Activated CD4-positive, alpha-beta T cell treated with anti-CD3 and anti-CD28 coated beads for 36 hours (primary cell): ENCODE measurements at places on chromosomes 5 and 9. TPM values are rescaled to one million over a fixed set of nuclear protein-coding genes. Genes with fewer than 3 reads are reported as not detected.

DNA sequence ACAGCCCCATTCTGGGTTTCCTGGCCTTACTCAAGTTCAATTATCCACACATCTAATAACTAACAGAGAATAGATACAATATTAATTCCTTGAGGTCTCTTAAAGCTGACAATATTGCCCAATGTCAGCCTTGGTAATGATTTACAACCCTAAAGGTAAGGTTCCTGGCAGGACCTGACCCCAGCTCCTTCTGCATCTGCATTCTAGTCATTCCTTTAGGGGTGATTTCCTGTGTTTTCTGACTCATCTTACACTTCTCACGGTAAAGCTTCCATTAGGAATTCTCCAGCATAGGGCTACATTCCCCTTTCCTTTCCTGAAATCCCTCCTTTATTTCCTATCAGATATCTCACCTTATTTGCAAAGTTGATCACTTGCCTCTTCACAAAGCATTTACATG lies 9.3 kb downstream of the HAVCR1 start:
- DNase-seq: no peak

DNA sequence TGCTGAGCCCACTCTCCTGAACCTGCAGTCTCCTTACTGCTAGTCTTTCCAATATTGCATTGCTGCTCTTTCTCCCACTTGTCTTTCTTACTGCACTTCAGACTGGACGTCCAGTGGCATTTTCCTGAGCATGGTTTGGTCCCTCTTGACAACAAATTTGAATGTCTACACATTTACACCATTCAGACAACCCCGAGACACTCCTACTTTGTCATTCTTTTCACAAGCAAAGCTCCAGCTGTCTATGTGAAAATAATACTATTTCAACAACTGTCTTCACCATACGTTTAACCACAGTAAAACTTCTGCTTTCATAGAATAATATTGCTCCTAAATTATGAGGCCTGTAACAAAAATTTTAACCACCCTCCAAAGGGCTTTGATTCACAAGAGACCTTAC lies 10.4 kb upstream of the APTX start:
- DNase-seq: no peak

DNA sequence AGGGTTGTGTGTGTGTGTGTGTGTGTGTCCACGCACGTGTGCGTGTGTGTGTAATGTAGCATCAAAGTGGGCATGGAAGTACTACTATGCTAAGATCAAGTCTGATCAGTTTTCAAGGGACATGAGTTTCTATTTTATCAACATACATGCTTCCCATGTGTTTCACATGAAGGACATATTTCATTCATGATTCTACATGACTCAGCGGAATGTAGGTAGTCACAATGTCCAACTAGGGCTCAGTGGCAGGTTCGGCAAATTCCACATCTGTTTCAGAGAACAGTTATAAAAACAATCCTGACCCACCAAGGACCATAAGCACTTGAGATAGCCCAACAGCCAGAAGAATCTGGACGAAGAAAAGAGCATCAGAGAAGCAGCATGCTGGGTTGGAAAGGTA lies 148.3 kb downstream of the SPOCK1 start:
- no peak for DNase-seq

DNA sequence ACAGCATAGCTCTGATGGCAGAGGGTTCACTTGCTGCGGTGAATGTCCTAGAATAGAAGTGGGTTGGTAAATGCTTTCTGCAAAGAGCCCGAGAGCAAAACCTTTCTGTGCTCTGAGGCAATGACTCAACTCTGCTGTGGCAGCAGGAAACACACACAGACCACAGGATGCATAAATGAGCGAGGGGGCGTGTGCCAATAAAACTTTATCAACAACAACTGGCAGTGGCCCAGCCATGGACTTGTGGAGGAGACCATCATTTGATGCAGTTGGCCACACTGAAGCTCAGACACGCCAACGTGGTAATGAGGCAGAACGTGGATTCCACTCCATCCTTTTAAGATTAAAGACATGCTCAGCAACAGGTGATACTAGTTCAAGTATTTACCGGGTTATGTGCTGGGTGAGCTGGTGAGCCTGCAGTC lies 6.8 kb downstream of the MRPL36 start:
- DNase-seq: peak; percentile 88

DNA sequence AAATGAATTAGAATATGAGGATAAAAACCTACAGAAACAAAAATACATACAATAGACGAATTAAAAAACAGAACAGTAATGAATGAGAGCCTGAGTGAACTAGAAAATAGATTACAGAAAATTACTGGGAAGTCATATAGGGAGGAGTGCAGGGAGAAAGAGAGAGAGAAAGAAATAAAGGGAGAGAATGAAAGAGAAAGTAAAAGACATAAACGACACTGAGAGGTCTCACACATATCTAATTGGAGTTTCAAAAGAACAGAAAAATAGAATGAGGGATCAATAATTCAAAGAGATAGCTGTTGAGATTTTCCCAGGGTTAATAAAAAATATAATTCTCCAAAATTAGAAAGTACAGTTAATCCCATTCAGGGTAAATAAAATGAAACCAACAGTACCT lies 156.4 kb upstream of the FTMT start:
- DNase-seq: no peak

GRCh38 chr9:127776195-127776923 lies 2.1 kb downstream of the SH2D3C start:
- DNase-seq: peak; percentile 86

DNA sequence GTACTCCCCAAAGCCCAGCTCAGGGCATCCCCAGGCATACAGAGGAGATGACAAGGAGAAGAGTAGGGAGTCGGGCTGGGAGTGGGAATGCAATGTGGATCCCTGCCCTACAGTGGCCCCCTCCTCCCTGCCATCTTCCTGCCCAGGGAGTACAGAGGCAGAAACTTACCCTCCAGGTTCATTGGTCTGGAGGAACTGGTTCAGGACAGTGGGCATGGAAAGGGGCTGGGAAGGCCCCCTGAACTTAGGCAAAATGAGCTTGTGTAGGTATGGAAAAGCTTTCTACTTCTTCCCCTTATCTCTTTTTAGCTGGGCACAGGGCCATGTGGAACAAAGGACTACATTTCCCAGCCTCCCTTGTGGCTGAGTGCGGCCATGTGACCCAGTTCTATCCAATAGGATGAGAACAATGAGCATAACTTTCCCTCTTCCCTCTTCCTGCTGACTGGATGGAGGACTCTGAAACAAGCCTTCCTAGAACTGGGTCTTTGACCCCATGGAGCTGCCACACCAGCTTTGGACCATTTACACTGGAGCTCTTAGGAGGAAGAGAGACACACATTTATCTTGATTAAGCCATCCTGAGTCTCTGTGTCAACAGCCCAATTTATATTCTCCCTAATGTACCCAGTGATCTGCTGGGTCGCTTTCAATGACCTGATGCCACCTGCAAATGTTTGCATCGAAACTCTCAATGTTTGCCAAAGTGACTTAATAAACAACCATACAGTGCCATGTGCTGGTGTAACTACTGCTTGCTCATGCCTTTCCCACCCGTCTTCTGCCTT lies 25.0 kb upstream of the HMCN2 start:
- peak; percentile 64 for DNase-seq

Gene RPL37
- total RNA-seq: 1,951 TPM

- no peak for DNase-seq
These were observed 1048.7 kb upstream of the NUDT12 start for GRCh38 chr5:104611135-104611767.

DNA sequence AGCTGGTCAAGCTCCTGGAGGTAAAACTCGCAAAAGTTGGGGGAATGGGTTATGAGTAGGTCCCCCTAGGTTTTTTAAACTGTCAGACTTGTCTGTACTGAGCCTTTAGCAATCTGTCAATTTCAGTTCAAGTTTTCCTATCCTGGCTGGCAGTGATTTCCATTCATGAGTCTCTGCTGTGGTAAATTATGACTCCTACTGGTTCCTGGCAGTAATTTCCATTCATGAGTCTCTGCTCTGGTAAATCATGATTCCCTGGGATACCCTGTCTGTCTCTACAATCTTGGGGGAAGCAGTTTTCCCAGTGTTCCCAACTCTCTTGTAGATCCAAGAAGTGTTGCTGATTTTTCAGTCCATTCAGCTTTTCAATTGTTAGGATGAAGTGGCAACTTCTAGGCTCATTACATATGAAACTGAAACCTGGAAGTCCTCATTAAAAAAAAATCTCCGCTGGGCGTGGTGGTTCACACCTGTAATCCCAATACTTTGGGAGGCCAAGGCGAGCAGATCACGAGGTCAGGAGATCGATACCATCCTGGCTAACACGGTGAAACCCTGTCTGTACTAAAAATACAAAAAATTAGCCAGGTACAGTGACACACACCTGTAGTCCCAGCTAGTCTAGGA lies 91.3 kb upstream of the GPBP1 start:
- no peak for DNase-seq
